NB4 (cell line): ENCODE measurements at places on chromosomes 12 and 14.
A peak's percentile ranks its signal among the peaks of the same experiment; 100 is the strongest.

DNA sequence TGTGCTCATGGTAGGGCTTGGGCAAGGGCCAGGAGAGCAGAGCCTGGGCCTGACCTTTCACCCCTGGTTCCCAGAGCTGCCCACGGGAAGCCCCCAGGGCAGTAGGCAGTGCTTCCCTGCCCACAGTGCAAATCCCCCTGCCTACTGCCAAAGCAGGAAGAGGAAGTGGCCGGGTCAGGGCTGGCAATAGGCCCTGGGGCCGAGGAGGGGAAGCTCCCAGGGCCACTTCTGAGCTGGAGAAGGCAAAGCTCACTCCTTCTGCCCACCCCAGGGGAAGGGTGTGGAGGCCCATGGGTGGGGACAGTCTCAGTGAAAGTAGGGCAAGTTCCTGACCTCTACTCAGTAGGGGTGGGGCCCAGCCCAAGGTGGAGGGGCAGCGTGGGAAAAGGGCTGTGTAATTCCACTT, 5.4 kb upstream of the NR4A1 start:
- peak; percentile 70 for DNase-seq

GRCh38 chr12:113418213-113418879, 3.8 kb upstream of the SDSL start:
- DNase-seq = no peak

DNA sequence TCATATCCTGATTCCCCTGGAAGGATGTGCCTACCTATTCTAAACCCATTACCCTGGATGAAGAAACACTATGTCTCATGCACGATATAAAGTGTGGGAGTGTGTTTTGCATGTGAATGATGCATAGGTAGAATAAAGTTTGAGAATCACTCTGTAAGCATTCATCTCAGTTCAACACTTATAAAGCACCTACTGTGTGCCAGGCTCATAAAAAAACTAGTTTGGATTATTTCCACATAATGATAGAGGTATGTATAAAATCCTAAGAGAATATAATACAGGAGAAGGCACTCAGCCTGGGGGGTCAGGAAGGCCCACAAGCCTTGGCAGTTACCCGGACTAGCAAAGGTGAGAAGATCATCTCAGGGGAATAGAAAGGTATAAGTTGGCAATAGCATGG, 41.1 kb upstream of the BCL2L14 start:
- no peak for DNase-seq

DNA sequence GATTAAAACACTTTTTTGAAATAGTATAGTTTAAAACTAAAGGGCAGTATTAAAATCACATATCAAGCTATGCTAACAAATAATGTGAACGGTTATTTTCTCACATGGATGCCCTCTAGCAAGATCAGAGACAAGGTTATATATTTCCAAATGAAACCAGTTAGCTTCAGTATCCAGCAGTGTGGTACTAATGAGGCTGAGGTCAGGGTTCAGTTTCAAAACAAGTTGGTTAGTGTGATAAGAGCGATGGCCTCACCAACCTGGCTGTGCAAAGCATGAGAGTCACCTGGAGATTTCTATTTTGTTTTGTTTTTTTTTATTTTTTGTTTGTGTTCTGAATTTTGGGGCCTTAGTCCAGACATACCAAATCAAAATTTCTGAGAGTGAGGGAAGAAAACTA, 352.2 kb upstream of the KITLG start:
- DNase-seq = no peak

- no peak for DNase-seq
Measured at GRCh38 chr12:100295764-100296555, 29.0 kb downstream of the SCYL2 start.

- no peak for DNase-seq
Measured at GRCh38 chr12:127820271-127820670, 446.7 kb upstream of the TMEM132C start.

DNA sequence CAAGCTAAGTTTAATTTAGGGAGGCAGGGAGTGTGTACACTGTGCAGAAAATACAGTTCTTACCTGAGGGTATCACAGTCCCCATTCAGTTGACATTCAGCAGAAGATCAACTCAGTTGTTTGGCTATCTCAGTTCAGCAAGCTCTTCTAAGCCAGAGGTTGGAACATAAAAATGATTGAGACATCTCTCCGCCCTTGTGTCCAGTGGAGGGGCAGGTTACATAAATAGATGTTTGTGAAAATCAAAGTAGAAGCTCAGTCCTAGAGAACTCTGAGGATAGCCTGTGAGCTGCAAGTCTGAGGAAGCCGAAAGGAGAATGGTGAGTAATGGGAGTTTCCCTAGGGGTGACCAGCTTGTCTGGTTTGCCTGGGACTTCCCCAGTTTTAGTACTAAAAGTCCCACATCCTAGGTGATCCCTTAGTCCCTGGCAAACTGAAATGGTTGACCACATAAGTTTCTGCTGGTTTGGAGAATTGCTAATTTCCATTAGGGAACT, 251.4 kb upstream of the ATP2B1 start:
- DNase-seq = no peak

- DNase-seq = no peak
Measured at GRCh38 chr12:102960766-102961465, 3.4 kb downstream of the ASCL1 start.

- no peak for DNase-seq
Measured at GRCh38 chr12:132608231-132609171, 1.9 kb downstream of the LRCOL1 start.

GRCh38 chr12:118741194-118741593, 240.1 kb upstream of the SRRM4 start:
- DNase-seq = no peak

GRCh38 chr12:93322784-93323183, 54.9 kb upstream of the NUDT4 start:
- no peak for DNase-seq

GRCh38 chr12:12722435-12723148, 5.4 kb downstream of the CDKN1B start:
- peak; percentile 65 for DNase-seq

- no peak for DNase-seq
Measured at GRCh38 chr14:74834692-74835392, 41.1 kb downstream of the PROX2 start.
